ENCODE measurements at places on chromosomes 16 and 17.

DNA sequence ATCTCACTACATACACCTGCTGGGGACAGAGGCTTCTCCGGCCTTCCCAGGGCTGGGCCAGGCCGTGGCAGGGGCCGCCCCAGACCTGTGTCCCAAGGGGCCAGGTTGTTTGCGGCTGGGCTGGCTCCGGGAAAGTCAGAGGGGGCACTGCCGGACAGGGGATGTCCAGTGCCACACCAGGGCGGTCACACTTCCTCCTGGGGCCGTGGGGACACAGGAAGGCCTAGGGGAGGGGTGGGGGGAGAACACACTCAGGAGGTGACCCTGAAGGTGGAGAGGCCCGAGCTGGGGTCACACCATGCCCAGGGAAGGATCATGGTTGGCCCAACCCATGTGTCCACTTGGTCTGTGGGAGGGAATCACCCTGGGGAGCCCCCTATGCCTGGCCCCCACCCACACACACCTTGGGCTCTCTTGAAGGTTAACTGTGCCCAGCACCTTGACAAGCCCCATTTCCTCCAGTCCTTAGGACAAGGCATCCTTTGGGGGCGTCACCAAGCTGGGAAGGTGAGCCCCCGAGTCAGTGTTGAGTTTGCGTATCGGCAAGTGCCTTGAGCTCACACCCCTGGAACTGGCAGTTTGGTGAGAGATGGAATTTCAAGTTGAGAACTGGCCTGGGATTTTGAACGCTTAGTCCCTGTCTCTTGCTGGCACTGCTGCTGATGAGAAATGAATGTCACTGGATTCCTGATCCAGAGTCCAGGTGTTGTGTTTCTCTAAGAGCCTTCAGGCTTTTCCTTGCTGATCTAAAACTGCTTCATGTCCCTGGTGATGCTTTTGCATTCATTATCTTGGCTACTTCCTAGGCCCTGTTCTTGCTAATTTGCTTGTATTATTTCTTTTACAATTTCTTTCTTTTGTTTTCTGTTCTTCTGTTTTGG, 7.7 kb upstream of the ACTG1 start:
- DNase-seq, result no peak

- peak; percentile 21 for DNase-seq
These were observed at the start of gene MEIOC for GRCh38 chr17:44655983-44656710. TSS of gene MEIOC (plus strand) at chr17:44656468. CDS start at chr17:44656614, 146 bp downstream.

DNA sequence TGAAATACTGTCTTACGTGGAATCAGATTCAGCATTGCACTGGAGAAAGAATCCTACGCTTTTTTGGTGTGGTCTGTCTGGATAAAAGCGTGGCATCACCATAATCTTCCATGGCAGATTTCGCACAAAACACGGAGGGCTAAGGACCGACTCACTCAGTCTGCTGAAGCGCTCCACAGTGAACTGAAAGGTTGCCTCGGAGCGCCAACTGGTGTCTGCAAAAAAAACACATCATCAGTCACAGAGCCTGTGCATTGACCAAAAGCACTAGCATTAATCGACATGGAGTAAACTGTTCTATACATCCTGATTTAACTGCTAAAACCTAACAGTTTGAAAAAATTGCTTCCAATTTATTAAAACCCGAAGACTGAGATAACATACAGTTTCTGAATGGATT, 40.5 kb downstream of the USP7 start:
- no peak for DNase-seq

DNA sequence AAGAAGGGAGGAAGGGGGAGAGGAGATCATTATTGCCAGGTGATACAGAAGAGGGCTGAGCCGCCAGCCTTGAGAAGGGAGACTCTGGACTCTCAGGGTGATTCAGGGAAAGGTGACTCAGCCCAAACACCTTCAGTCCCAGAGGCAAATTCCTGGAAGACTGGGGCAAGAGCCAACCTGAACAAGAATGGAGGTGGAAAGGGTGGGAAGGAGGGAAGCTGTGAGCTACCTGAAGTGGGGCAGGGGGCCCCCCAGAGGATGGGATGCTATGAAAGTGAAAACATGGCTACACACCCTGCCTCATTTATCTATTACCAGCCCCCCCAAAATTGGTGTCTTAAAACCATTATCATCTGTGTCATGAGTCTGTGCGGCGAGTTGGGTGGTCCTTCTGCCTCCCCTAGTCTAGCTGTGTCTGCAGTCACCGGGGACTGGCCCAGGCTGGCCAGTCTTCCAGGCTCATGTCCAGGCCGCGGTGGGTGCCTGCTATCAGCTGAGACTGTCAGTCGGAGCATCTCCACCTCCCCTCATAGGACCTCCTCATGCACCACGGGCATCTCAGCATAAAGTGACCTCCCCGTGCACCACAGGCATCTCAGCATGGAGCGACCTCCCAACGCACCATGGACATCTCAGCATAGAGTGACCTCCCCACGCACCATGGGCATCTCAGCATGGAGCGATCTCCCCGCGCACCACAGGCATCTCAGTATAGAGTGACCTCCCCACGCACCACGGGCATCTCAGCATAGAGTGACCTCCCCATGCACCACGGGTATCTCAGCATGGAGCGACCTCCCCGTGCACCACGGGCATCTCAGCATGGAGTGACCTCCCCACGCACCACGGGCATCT, 3.2 kb upstream of the SLC47A2 start:
- DNase-seq, result no peak

DNA sequence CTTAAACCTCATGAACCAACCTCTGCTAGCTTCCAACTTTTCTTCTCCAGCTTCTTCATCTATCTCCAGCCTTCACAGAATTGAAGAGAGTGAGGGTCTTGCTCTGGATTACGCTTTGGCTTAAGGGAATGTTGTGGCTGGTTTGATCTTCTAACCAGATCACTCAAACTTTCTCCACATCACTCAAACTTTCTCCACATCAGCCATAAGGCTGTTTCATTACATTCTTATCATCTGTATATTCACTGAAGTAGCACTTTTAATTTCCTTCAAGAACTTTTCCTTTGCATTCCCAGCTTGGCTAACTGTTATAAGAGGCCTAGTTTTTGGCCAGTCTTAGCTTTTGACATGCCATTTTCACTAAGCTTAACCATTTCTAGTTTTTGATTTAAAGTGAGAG, 52.3 kb downstream of the CACNG1 start:
- no peak for DNase-seq

DNA sequence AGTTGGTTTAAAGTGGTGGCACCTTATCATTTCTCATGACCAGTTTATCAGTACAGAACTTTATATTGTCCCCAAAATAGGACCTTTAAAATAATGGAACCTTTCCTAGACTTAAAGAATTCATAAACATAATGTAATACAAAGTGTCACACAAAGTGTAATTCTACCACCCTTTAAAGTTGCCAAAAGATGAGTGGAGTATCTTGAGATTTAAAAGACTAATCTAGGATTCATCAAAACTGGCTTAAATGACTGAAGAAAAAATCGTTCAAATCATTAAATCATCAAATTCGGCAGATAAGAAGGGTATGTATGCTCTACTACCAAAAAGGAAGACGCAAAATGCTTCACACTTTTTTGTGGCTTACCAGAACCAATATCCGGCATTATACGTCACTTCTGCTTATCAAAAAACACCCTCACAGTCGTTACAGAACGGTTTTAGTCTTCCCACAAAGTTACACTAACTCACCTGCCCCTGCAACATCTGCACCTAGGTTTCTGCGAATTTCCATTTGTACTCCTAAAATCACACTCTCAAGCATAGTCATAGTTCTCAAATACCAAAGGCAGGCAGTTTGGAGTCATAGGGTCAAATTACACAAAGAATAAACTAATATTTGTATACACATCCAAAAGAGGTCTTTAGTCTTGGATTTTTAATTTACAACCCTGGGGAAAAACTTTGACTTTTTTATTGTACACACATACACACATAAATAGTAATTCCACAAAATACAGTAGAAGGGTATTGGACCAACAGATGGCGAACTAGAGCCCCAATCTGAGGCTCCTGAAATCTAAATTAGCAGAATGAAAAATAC, 1.4 kb upstream of the KANSL1 start:
- no peak for DNase-seq

Measured in renal pelvis (tissue), 12 donors.